ENCODE measurements at places on chromosomes 3 and 15. TPM values are rescaled to one million over a fixed set of nuclear protein-coding genes. Genes with fewer than 3 reads are reported as not detected.

The VPS39 gene
- total RNA-seq: 40.1 TPM

DNA sequence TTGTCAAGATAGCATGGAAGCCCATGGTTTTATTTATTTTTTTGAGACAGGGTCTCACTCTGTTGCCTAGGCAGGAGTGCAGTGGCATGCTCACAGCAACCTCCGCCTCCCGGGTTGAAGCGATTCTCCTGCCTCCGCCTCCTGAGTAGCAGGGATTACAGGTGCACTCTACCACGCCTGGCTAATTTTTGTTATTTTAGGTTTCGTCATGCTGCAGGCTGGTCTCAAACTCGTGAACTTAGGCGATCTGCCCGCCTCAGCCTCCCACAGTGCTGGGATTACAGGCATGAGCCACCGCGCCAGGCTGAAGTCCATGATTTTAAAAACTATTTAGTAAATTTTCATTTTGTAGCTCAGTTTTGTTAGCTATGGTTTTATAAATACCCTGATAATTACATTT is 2.7 kb upstream of the ACTR8 start:
- no peaks in the 10 kb centered on the region for H3K27me3 ChIP-seq
- no peak overlapping the region for H3K27ac ChIP-seq
- H3K36me3 ChIP-seq: peaks cover 23% of the 10 kb centered on the region
- peaks cover 15% of the 10 kb centered on the region for H3K4me1 ChIP-seq
- no peak overlapping the region for H3K4me3 ChIP-seq

GRCh38 chr3:48553886-48554845 is 2.4 kb downstream of the PFKFB4 start:
- peaks cover 2% of the 10 kb centered on the region for H3K36me3 ChIP-seq
- peaks cover 8% of the 10 kb centered on the region for H3K4me1 ChIP-seq
- H3K27me3 ChIP-seq: no peaks in the 10 kb centered on the region
- no peak overlapping the region for H3K4me3 ChIP-seq

The DNAH1 gene
- 5.5 TPM for total RNA-seq

The TMEM87A gene
- 44.0 TPM for total RNA-seq

DNA sequence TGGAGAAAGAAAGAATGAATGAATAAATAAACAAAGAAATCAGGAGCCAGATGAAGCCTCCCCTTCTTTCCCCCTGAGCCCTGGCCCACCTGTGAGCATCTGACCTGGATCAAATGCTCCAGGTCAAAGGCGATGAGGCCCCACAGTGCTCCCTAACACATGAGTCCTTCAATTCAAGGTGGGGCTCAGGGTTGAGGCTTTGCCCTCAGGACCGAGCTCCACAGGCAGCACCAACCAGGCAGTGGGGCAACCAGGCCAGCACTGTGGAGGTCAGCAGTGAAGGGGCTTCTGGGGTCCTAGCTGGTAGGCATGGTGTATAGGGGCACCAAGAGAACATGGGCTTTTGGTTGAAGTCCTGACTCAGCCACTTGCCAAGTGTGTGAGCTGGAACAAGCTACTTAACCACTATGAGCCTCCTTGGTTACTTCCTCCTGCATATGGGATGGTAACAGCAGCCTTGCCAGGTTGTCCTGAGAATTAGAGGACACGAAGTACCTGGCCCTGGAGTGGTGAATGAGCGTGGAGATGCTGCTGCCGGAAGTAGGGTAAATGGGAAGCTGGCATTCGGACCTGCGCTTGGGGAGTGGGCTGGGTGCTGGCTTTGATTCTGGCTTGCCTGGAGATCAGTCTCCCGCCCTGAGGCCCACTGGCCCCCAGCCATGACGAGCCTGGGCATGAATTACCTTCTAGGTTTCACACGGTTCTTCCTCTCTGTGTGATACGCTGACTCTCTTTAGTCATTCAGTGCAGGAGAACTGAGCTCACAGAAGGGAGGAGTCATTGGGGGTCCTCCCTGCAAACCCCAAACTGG is 10.0 kb upstream of the PAQR5 start:
- H3K27ac ChIP-seq: no peak overlapping the region
- no peak overlapping the region for H3K4me3 ChIP-seq
- H3K36me3 ChIP-seq: no peaks in the 10 kb centered on the region
- no peak for DNase-seq
- no peaks in the 10 kb centered on the region for H3K27me3 ChIP-seq

GRCh38 chr15:62187910-62188309 is 22.8 kb upstream of the C2CD4B start:
- H3K4me1 ChIP-seq: no peaks in the 10 kb centered on the region
- H3K27me3 ChIP-seq: peaks cover 16% of the 10 kb centered on the region
- no peaks in the 10 kb centered on the region for H3K36me3 ChIP-seq
- H3K27ac ChIP-seq: no peak overlapping the region
- no peak for DNase-seq

The CLDND1 gene
- 472 TPM for total RNA-seq

- H3K27me3 ChIP-seq: peaks cover 44% of the 10 kb centered on the region
- no peaks in the 10 kb centered on the region for H3K4me1 ChIP-seq
- DNase-seq: no peak
- no peak overlapping the region for H3K4me3 ChIP-seq
- no peaks in the 10 kb centered on the region for H3K36me3 ChIP-seq
Measured at GRCh38 chr15:33440900-33441299, 130.1 kb downstream of the RYR3 start.

The THSD4 gene
- 30.5 TPM for total RNA-seq

DNA sequence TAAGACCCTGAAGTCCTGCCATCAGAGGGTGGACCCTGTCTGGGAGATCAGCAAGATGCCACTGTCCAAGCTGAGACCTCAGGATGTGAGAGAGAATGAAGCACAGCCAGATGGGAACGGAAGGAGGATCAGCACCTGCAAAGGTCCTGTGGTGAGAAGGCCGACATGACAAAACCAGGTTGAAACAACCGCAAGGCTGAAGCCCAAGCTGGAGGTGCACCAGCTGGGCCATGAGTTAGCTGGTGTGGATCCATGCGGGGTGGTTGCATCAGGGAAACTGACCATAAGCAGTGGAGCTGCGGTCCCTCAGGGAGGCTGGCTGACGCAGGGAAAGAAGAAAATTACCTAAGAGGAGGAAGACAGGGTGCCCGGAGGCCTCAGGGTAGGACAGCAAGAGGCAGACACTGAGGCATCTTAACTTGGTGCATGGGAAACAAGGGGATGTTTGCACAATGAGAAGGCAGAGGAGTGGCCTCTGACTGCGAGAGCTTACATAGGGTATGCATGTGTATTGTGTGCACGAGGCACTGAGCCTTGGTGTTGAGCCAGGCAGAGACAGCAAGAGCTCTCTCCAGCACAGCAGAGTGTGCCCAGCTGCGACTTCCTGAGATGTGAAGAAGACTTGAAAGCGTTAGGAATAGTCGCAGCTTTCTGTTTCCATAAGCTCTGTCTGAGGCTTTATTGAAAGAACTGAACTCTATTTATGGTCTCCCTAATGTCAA is 497.7 kb downstream of the OCA2 start:
- no peaks in the 10 kb centered on the region for H3K27me3 ChIP-seq
- H3K36me3 ChIP-seq: no peaks in the 10 kb centered on the region
- DNase-seq: no peak
- no peaks in the 10 kb centered on the region for H3K4me1 ChIP-seq

The ADAMTSL3 gene
- total RNA-seq: 0.05 TPM

The AHSG gene
- 1.6 TPM for total RNA-seq

DNA sequence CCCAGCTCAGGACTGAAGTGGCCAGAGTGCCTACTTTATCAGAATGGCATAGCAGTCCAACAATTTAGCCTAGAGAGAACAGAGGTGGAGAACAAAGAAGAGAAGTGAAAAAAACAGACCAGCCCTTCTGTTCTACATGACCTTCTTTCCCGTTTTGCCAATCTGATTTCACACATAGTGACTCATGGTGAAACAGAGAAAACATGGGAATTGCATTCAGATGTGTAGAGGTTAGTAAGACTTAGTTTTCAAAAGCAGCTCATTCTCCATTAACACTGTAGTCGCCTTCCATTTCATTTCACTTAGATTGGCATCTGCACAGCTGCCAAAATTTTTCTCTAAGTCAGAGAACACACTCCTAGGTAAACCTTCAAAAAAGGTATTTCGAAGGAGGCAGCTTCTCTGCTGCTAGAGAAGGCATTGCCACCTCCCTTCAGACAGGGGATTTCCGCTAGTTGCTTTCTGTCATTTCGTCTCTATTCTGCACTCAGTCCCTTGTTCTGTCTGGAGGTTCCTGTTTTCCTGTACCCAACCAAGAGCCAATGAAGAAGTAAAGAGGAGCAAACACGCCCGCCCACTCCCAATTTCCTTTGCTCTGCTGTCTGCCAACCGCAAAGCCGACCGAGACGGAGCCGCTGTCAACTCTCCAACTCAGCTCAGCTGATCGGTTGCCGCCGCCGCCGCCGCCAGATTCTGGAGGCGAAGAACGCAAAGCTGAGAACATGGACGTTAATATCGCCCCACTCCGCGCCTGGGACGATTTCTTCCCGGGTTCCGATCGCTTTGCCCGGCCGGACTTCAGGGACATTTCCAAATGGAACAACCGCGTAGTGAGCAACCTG is at the start of gene ARL6IP5:
ARL6IP5 (plus strand) TSS at position 612 of the 842 bp plus-strand sequence; CDS start at position 723, 111 bp downstream.
- H3K27me3 ChIP-seq: no peaks in the 10 kb centered on the region
- DNase-seq: peak; percentile 87
- H3K4me3 ChIP-seq: peak within 1 kb of the TSS; percentile 80

DNA sequence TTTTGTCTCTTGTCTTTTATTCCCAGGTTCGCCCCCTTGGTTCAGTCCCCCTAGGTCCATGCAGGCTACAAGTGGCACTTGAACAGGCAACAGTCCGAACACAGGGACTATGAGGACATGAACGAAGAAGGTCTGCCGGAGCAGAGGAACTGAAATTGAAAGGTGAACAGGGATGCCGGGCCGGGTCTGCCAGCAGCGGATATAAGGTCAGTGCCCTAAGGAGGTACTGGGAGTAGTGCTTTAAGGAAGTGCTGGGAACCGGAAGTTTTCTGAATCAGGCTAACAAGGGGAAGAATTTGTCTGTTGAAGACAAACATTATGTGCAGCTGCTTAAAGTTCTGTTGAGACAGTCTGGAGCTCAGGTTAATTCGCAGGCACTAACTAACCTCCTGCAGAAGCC is 46.8 kb downstream of the LSM3 start:
- no peaks in the 10 kb centered on the region for H3K27me3 ChIP-seq
- H3K36me3 ChIP-seq: no peaks in the 10 kb centered on the region
- H3K4me1 ChIP-seq: no peaks in the 10 kb centered on the region
- no peak overlapping the region for H3K27ac ChIP-seq
- no peak overlapping the region for H3K4me3 ChIP-seq
- DNase-seq: no peak

- H3K4me1 ChIP-seq: peaks cover 9% of the 10 kb centered on the region
- peak; percentile 63 for DNase-seq
- H3K36me3 ChIP-seq: no peaks in the 10 kb centered on the region
- no peaks in the 10 kb centered on the region for H3K27me3 ChIP-seq
Measured at GRCh38 chr3:8443829-8444791, 57.5 kb upstream of the LMCD1 start.

DNA sequence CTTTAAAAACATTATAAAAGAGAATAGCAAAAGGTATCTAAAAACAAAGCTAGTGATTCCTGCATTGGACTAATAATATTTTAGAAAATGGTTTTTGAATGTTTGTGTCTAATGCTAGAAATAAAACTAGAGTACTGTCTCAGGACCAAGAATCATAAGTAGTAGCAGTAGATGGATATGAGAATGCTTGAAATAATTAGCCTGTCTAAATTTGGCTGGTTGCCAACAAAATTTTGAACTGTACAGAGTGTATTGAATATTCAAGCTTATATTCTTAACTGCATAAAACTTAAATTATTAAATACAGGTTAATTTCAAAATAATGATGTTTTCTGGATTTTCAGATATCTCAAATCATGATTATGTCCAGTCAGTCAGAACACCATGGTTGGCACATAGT is 14.0 kb downstream of the ABHD5 start:
- H3K36me3 ChIP-seq: no peaks in the 10 kb centered on the region
- peaks cover 20% of the 10 kb centered on the region for H3K4me1 ChIP-seq
- no peak for DNase-seq
- no peak overlapping the region for H3K27ac ChIP-seq

The ZNF619 gene
- total RNA-seq: 7.3 TPM

DNA sequence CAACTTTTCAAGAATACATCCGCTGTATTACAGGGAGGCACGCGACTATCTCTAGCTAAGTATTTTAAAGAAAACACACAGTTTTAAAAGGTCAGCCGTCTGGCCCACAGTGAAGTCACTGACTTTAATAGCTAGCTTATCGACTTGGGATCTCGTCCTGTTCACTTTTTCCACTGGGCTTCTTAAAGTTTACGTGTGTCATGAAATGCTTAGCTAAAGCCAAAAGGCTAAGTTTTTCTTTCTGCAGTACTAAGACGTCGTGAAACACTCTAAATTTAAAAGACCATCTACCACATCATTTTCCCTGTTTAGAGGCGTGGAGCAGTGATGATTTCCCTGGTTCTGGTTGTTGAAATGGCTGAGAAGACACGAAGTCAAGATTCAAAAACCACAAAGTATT is 27.1 kb downstream of the LRIG1 start:
- no peaks in the 10 kb centered on the region for H3K27me3 ChIP-seq
- peaks cover 12% of the 10 kb centered on the region for H3K4me1 ChIP-seq
- H3K4me3 ChIP-seq: no peak overlapping the region
- no peak overlapping the region for H3K27ac ChIP-seq

The PLAAT1 gene
- total RNA-seq: not detected

GRCh38 chr3:47854267-47854666 is 51.3 kb downstream of the DHX30 start:
- DNase-seq: no peak
- H3K27ac ChIP-seq: no peak overlapping the region
- no peak overlapping the region for H3K4me3 ChIP-seq
- no peaks in the 10 kb centered on the region for H3K4me1 ChIP-seq
- H3K36me3 ChIP-seq: peaks cover 16% of the 10 kb centered on the region

- no peak for DNase-seq
- peaks cover 42% of the 10 kb centered on the region for H3K27me3 ChIP-seq
- no peak overlapping the region for H3K27ac ChIP-seq
- no peaks in the 10 kb centered on the region for H3K4me1 ChIP-seq
Measured at GRCh38 chr3:11050666-11051323, 58.2 kb downstream of the SLC6A1 start.

DNA sequence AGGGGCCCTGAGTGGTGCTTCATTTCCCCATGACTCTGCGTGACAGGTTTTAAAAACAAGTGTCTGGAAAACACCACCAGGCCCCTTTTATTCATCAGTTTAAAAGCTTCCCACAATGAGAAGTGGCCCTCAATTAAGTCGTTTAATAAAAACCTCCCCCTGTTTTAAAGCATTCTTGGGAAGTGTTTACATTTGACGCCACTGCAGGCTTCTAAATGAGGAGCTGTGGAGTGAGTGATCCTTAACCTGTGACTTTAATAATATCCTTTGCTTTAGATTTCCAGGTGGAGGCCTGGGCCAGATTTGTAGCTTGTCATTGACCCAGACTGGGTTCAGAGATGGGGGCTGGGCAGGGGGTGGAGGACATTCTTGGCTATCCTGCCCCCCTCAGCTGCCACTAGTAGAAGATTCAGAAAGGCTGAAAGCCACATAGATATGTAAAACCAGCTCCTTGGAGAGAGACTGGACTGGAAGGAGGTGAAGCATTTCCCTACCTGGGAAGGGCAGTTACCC is 11.3 kb downstream of the CGNL1 start:
- H3K36me3 ChIP-seq: no peaks in the 10 kb centered on the region
- H3K27ac ChIP-seq: no peak overlapping the region
- DNase-seq: no peak

- H3K27ac ChIP-seq: no peak overlapping the region
- H3K4me3 ChIP-seq: no peak overlapping the region
- no peaks in the 10 kb centered on the region for H3K36me3 ChIP-seq
- no peak for DNase-seq
Measured at GRCh38 chr3:74027121-74027520, 402.4 kb upstream of the PDZRN3 start.

The LTF gene
- total RNA-seq: not detected

The MITF gene
- 1.9 TPM for total RNA-seq

The SLC22A13 gene
- 0.47 TPM for total RNA-seq
